Lung (tissue), 17 donors: ENCODE measurements at places on chromosomes 16 and 17. TPM values are rescaled to one million over a fixed set of nuclear protein-coding genes. Genes with fewer than 3 reads are reported as not detected.

GGA2 gene
- total RNA-seq = 118 TPM

MT1H gene
- total RNA-seq = 4.4 TPM

TSPOAP1 gene
- total RNA-seq = 23.5 TPM

GRCh38 chr16:2237493-2238149 is 1.4 kb downstream of the DNASE1L2 start:
- H3K27ac ChIP-seq = no peak overlapping the region
- H3K4me3 ChIP-seq = no peak overlapping the region
- H3K36me3 ChIP-seq = peaks cover 30% of the 10 kb centered on the region
- DNase-seq = no peak

DNA sequence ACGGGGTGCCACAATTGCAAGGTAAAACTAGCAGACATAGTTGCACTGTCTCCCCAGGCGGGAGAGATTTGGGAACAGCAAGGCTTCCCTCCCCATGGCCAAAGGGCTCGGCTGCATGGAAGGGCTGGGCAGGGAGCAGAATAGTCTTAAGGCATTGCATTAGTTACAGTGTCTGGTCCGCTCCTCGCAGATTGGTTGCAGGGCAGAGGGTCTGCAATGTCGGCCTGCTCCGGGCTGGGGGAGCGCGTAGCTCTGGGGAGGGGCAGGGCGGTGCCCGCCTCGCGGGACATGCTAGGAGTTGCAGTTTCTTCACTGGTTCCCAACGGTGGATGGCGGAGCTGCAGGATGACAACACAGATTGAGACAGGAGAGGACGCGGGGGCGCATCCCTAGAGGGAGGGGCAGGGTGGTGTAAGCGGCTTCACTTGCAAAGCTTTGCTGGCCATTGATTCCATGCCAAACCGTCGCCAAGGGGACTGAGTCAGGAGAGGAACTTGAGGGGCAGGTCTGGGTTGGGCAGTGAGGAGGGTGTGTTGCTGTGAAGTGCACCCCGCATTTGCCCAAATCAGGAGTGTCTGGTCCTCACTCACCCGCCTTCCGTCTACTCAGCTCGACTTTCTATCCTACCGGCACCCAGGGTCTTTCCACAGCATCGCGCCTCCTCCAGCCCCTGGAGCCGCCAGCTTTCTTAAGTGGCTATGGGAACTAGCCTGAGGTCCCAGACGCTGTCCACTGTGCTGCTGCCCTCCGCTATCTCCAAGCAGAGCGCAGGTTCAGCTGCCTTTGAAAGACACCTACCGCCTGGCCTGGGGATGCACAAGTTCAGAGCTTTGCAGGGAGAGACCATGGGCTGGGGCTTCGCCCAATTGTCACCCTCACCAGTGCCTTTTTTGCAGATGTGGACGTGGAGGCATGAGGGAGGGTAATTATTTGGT is 1748.9 kb downstream of the TP53TG3F start:
- no peaks in the 10 kb centered on the region for H3K27me3 ChIP-seq
- no peak overlapping the region for H3K4me3 ChIP-seq
- no peak for DNase-seq
- no peaks in the 10 kb centered on the region for H3K36me3 ChIP-seq
- H3K4me1 ChIP-seq = no peaks in the 10 kb centered on the region
- H3K27ac ChIP-seq = no peak overlapping the region

DNA sequence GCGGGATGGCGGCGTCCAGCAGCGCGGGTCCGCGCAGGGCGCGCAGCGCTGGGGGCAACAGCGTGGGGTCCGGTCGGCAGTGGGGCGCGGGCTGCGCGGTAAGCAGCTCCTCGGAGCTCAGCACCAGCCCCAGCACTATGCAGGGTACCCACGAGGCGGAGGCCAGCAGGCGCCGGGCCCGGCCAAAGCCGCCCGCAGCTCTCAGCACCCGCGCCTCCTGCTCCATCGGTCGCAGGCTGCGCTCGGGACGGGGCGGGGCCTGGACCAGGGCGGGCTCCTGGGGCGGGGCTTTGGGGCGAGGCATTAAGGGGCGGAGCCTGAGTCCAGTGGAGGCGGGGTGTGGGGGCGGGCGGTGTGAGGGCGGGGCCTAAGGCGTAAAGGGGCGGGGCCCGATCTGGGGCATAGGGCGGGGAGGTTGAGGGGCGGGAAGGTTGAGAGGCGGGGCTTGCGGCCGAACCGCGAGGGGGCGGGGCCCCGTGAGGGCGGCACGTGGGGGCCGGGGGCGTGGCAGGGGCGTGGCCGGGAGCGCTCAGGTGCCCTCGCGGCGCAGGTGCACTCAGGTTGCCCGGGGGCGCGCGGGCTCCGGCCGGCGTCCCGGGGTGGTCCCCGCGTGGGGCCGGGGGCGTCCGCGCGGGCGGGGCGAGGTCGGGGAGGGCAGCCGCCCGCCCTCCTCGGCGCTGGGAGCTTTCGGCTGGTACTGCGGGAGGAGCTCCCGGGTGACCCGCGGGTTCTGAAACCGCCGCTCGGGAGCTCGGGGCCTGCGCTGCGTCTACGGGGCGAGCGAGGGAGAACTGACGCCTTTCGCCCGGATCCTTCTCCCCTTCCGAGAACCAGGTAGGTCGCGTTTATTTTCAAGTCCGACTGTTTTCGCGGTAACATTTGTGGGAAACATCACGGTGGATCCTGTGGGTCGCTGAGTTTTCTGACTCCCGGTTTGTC is 1.4 kb upstream of the SLC22A31 start:
- DNase-seq = peak; percentile 58
- no peaks in the 10 kb centered on the region for H3K4me1 ChIP-seq
- H3K27me3 ChIP-seq = peaks cover 35% of the 10 kb centered on the region
- peak overlapping the region; percentile 55 for H3K4me3 ChIP-seq

GRCh38 chr17:12719948-12720347 is 54.3 kb downstream of the MYOCD start:
- no peaks in the 10 kb centered on the region for H3K27me3 ChIP-seq
- no peaks in the 10 kb centered on the region for H3K4me1 ChIP-seq
- no peak overlapping the region for H3K27ac ChIP-seq
- no peak for DNase-seq

GRCh38 chr16:55058576-55058975 is 127.9 kb downstream of the IRX5 start:
- peaks cover 4% of the 10 kb centered on the region for H3K4me1 ChIP-seq
- no peaks in the 10 kb centered on the region for H3K36me3 ChIP-seq
- no peak for DNase-seq
- no peak overlapping the region for H3K27ac ChIP-seq
- no peak overlapping the region for H3K4me3 ChIP-seq

DNA sequence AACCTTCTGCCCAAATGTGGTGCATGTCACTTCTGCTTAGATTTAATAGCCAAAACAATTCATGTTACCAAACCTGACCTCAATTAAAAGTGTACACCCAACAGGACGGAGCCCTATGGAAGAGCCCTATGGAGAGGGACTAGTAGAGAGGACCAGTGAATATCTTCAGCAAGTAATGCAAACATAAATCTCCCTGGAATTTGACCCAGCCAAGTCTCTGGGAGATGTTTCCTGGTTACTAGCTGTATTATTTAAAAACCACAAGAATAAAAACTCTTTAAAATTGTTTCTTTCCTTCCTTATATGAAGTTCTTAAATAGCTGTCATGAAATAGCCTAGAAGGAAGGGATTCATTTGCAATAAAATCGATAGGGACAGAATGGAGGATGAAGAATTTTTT is 255.8 kb downstream of the CDH11 start:
- H3K4me1 ChIP-seq = peaks cover 27% of the 10 kb centered on the region
- H3K27me3 ChIP-seq = no peaks in the 10 kb centered on the region
- no peaks in the 10 kb centered on the region for H3K36me3 ChIP-seq
- H3K27ac ChIP-seq = peak overlapping the region; percentile 40

DNA sequence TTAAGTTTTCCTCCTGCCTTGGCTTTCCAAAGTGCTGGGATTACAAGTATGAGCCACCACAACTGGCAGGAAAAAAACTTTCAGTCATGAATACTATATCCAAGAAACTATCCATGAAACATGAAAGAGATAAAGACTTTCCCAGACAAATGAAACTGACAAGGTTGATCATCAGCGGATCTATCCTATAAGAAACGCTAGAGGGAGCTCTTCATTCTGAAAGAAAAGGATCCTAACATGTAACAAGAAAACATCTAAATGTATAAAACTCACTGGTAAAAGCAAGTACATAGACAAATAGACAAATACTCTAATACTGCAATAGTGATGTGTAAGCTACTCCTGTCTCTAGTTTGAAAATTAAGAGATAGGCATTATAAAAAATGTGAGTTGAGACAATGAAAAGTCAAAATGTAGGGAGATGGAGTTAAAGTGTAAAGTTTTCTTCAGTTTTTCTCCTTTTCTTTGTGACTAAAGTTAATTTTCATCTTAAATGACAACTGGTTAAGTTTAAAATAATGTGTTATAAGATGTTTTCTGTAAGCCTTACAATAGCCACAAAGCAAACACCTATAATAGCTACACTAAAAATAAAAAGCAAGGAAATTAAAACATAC is 79.6 kb upstream of the TEKT1 start:
- no peaks in the 10 kb centered on the region for H3K36me3 ChIP-seq
- H3K4me3 ChIP-seq = no peak overlapping the region
- no peaks in the 10 kb centered on the region for H3K27me3 ChIP-seq
- no peak overlapping the region for H3K27ac ChIP-seq
- peak; percentile 44 for DNase-seq

- no peak for DNase-seq
- H3K36me3 ChIP-seq = peaks cover 3% of the 10 kb centered on the region
- H3K4me3 ChIP-seq = no peak overlapping the region
Observed at GRCh38 chr17:46727572-46728348, 90.7 kb downstream of the WNT3 start.

DNA sequence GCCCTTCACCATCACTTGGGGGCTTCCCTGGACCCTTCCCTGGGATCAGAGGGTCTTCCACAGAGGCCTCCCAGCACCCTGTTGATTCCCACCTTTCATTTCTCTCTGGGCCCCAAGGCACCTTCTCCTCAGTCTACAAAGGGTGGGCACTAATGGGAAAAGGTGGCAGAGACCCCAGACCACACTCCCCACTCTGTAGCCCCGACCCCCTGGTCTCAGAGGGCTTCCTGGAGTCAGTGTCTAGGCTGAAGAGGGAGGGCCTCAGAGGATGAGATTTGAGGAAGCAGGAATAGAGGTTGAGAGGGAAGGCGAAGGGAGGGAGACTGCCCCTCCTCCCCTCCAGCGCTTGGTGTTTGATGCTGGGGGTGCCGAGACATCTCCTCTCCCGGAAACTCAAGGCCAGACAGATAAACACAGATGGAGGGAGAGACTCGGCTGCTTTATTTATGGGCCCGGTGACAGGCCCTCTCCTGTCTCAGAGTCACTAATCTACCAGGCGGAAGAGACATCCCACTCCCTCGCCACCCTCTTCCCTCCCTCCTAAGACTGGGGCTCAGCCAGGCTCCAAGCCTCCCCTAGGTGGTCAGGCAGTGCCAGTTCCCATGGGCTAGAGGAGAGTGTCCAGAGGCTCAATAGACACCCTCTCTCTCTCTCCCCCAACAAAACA is 18.5 kb upstream of the SP2 start:
- no peaks in the 10 kb centered on the region for H3K27me3 ChIP-seq
- peak; percentile 32 for DNase-seq
- H3K27ac ChIP-seq = no peak overlapping the region
- H3K36me3 ChIP-seq = no peaks in the 10 kb centered on the region

DNA sequence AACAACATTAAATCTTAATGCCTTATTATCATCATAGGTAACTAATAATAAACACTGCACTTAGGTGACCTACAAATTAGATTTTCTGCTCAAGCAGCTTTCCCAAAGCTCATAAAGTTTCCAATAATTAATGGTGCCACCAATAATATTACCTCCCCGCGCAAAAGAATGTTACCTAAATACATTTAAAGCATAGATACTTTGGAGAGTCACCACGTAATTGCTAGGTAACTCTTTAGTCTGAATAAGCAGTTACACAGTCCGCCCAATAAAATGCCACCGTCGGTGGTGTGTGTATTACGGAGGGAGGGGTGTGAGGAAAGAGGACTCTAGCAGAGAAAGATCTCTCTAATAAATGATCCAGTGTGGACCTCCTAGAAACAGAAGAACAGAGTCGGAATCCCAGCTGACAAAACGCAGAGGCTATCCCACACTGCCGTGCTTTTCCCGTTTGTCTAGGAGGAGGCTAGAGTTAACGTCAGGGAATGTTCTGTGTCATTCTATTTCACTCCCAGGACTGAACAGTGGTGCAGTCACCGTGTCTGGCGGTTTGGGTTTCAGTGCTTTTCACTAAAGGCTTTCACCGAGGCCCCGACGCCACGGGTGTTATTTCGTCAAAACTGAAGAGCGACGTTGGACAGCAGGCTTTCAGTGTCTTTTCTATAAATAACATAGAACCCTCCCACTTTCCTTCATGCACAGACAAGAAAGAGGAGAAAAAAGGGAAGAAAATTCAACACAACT is 630 bp downstream of the RNFT1 start:
- H3K27me3 ChIP-seq = no peaks in the 10 kb centered on the region
- peaks cover 2% of the 10 kb centered on the region for H3K36me3 ChIP-seq
- peak; percentile 67 for DNase-seq

- no peaks in the 10 kb centered on the region for H3K4me1 ChIP-seq
- DNase-seq = no peak
- H3K27ac ChIP-seq = peak overlapping the region; percentile 50
Observed at GRCh38 chr17:70295731-70296130, 126.4 kb downstream of the KCNJ2 start.

DNA sequence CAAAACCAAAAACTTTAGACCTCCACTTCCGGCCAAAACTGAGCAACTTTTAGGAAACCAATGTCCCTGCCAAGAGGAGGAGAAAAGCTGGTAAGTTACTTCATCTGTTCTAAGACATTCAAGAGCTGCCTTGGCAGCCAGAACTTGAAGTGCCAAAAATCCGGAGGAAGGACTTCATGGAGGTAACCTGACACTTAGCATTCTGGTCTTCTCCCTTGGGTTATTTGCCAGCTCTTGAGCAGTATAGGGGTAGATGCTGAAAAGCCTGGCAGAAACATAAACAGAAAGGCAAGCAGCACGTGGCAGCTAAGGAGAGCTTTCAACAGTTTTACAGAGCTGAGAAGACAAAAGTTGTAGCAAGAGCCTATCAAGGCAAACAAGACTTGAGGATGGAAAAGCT is 53.2 kb downstream of the CDYL2 start:
- no peak overlapping the region for H3K27ac ChIP-seq
- H3K4me1 ChIP-seq = peaks cover 5% of the 10 kb centered on the region

- H3K4me3 ChIP-seq = no peak overlapping the region
- DNase-seq = no peak
Observed at GRCh38 chr16:346587-346986, 5.9 kb downstream of the AXIN1 start.

- no peaks in the 10 kb centered on the region for H3K4me1 ChIP-seq
- no peaks in the 10 kb centered on the region for H3K36me3 ChIP-seq
- H3K27me3 ChIP-seq = no peaks in the 10 kb centered on the region
- no peak overlapping the region for H3K27ac ChIP-seq
Observed at GRCh38 chr16:5903153-5903552, 805.6 kb upstream of the EEF2KMT start.

DNA sequence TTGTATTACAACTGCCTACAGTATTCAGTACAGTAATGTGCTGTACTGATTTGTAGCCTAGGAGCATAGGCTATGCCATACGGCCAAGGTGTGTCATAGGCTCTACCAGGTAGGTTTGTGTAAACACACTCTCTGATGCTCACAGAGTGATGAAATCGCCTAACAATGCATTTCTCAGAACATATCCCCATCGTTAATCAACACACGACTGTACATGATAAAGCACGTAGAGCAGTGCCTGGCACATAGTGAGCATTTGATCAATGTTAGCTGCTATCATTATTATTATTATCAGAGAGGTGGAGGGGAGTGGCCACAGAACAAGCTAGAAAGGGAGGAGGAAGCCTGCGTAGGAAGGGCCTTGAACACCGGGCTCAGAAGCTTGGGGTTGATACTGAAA is 81.1 kb upstream of the LHX1 start:
- no peak for DNase-seq
- no peak overlapping the region for H3K4me3 ChIP-seq
- no peaks in the 10 kb centered on the region for H3K27me3 ChIP-seq
- no peaks in the 10 kb centered on the region for H3K4me1 ChIP-seq

- no peaks in the 10 kb centered on the region for H3K36me3 ChIP-seq
- H3K27ac ChIP-seq = peak overlapping the region; percentile 35
- H3K4me3 ChIP-seq = no peak overlapping the region
- no peak for DNase-seq
- no peaks in the 10 kb centered on the region for H3K4me1 ChIP-seq
Observed at GRCh38 chr17:74691151-74691550, 21.6 kb downstream of the CD300LF start.
